ENCODE measurements at places on chromosomes 1 and 21. TPM values are rescaled to one million over a fixed set of nuclear protein-coding genes. Genes with fewer than 3 reads are reported as not detected.
A peak's percentile ranks its signal among the peaks of the same experiment; 100 is the strongest.

DNA sequence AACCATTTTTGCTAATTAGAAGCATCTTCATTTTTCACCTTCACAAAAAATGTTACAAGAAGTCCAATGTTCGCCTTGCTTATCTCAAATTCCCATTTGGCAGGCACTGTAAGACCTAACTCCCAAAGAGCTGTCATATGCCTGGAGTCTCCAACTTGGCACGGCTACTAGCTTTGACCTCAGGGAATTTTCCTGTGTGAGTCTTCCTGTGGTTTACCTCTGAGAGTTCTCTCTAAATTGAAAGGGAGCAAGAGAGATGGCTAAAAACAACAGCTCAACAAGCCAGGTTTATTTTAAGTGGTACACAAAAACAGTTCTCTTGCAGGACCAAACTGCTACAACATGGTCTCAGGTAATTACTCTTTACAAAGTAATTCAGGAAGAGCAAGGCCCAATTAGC lies 756.0 kb upstream of the ADGRL2 start:
- DNase-seq, result no peak

GRCh38 chr1:6544831-6545230 lies 9.5 kb downstream of the NOL9 start:
- DNase-seq, result peak; percentile 41

DNA sequence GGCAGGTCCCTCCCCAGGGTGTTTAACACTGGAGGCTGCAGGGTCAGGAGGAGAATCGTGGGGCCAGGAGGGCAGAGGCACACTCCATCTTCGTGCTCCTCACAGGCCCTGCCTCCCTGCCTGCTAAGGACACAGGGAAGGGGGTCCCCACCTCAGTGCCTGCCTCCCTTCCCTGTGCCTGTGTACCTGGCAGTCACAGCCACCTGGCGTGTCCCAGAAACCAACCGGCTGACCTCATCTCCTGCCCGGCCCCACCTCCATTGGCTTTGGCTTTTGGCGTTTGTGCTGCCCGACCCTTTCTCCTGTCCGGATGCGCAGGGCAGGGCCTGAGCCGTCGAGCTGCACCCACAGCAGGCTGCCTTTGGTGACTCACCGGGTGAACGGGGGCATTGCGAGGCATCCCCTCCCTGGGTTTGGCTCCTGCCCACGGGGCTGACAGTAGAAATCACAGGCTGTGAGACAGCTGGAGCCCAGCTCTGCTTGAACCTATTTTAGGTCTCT lies 623 bp upstream of the BGLAP start:
- no peak for DNase-seq

DNA sequence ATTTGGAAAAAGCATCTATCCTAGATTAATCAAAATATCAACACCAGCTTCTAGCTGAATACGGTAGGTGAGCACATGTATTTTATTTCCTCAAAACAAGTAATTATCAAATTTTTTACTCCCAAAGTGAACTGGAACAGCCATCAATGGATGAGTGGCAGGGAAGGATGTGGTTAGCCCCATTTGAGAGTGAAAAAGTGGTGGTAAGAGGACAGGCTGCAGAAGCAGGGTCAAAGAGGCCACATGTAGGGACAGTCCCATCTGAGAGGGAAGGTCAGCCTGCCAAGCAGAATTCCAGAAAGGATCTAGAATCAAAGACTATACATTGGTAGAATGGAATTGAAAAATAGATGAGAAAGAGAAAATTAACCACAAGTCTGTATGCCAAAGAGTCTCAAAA lies 163.8 kb downstream of the SMYD3 start:
- no peak for DNase-seq

DNA sequence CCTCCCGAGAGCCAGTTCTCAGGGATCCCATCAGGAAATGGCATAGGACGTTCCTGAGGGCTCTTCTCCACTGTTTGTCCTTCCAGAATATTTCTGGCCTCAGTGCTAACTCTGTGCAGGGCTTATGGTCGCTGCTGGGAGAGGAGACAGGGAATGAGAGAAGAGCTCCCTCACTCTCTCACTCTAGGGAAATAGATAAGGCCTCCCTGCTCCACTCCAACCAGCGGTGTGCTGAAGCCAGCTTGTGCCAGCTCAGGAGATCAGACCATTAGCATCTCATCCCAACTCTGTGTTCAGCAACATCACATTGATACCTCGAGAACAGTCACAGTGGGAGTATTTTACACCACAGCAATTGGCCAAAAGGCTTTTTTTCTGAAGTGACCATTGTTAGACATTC lies 49.2 kb upstream of the ZC3H12A start:
- no peak for DNase-seq

GRCh38 chr1:234921266-234922062 lies 207.2 kb downstream of the TOMM20 start:
- DNase-seq, result peak; percentile 89

GRCh38 chr21:42456457-42456856 lies 39.6 kb downstream of the RSPH1 start:
- DNase-seq, result no peak

- no peak for DNase-seq
Measured at GRCh38 chr21:44090325-44090724, 16.9 kb upstream of the PWP2 start.

GRCh38 chr1:8223526-8223925 lies 94.4 kb upstream of the SLC45A1 start:
- DNase-seq, result no peak

GRCh38 chr1:66175581-66175980 lies 358.4 kb upstream of the SGIP1 start:
- DNase-seq, result no peak

- peak; percentile 78 for DNase-seq
Measured at GRCh38 chr1:109793486-109794318, 30.0 kb upstream of the EPS8L3 start.

DNA sequence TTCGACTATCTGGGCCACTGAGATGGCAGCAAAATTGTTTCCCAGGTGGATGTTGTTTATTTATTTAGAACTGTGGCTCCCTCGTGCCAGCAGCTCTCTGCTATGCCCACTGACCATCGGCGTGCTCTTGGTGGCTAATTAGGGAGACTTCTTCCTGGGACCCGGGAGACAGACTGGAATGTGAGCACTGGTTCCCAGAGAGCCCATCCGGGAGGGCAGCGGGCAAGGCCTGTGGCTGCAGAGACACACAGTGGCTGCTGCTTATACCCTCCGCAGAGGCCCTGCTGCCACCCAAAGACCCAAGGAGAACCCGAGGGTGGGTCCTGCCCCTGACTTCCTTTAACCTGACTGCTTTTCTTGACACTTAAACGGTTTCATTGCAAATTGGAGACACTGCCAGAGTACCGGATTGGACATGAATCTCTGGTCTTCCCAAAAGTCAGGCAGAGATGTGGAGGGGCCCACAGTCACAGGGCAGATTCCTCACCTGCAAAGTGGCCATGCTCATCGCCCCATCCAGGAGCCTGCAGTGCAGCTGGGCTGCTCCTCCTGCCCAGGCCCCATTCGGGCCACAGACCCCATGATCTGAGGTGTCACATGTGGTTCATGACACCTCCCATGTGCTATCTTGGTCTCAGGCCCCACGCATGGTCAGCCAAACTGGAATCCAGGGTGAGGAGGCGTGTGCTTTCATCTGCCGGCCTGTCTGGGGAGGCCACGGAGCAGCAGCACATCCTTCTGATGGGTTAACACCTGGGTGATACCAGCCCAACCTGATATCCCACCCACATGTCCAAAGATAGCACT lies 5.7 kb upstream of the MATN1 start:
- DNase-seq, result no peak

- DNase-seq, result no peak
Measured at GRCh38 chr21:29221253-29221744, 77.4 kb upstream of the BACH1 start.

- no peak for DNase-seq
Measured at GRCh38 chr1:212467843-212468482, 35.2 kb downstream of the NENF start.

GRCh38 chr1:210434223-210434622 lies 105.5 kb downstream of the HHAT start:
- no peak for DNase-seq

DNA sequence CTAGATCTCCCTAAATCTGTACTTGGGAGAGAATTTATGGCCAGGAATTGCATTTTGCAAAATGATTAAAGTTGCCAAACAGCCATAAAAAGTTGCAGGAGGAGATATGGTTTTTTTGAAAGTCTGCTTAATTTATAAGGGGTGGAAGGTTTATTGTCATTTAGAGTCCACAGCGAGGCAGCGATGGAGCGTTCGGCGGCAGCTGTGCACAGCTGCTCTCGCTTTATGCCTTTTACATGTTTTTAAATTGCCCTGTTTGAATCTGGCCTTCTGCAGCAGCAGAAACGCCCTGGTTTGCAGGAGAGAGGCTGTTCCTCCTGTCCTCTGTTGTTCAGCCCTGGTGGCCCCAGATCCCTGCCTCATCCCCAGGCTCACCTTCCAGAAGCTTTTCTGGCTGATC lies 144.9 kb upstream of the POU3F1 start:
- DNase-seq, result no peak

GRCh38 chr1:29064064-29064463 lies 59.6 kb downstream of the TMEM200B start:
- DNase-seq, result no peak

The ROR1 gene
- 28.5 TPM for total RNA-seq

The CHIA gene
- total RNA-seq, result not detected

The LDLRAD1 gene
- not detected for total RNA-seq

The GRIK3 gene
- not detected for total RNA-seq

All from glomerular endothelial cell (primary cell).